CD4-positive, alpha-beta T cell treated with Interleukin-17A for 1 hour (primary cell): ENCODE measurements at places on chromosomes 7 and 10.

DNA sequence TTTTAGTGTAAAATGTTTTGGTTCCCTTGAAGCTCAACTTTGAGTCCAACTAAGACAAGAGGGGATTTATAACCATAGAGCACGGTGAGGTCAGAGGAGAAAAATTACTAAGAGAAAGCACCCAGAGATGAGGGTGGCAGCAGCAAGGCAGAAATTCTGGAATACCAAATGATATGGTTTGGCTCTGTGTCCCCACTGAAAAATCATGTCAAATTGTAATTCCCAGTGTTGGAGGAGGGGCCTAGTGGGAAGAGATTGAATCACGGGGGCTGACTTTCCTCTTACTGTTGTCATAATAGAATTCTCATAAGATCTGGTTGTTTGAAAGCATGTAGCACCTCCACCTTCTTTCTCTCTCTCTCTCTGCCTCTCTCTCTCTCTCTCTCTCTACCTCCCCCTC lies 19.4 kb upstream of the AKR1C1 start:
- DNase-seq = no peak

DNA sequence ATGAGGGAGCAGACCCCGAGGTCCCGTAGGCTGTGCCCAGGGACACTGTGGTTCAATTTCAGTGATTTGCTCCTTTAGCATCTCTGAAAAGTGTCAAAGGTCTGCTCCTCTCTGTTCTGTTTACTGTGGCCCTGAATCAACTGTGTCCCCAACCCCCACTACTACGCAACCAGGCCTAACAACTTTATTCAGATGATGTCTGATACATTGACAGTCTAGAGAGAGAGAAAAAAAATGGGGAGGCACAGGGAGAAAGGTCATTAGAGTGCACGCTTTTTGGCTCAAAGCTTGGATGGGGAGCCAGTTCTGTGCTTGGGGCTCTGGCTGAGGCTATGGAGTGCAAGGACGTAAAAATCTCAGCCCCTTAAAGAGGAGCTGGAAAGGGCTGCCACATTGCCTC lies 77.9 kb downstream of the FAM107B start:
- no peak for DNase-seq

DNA sequence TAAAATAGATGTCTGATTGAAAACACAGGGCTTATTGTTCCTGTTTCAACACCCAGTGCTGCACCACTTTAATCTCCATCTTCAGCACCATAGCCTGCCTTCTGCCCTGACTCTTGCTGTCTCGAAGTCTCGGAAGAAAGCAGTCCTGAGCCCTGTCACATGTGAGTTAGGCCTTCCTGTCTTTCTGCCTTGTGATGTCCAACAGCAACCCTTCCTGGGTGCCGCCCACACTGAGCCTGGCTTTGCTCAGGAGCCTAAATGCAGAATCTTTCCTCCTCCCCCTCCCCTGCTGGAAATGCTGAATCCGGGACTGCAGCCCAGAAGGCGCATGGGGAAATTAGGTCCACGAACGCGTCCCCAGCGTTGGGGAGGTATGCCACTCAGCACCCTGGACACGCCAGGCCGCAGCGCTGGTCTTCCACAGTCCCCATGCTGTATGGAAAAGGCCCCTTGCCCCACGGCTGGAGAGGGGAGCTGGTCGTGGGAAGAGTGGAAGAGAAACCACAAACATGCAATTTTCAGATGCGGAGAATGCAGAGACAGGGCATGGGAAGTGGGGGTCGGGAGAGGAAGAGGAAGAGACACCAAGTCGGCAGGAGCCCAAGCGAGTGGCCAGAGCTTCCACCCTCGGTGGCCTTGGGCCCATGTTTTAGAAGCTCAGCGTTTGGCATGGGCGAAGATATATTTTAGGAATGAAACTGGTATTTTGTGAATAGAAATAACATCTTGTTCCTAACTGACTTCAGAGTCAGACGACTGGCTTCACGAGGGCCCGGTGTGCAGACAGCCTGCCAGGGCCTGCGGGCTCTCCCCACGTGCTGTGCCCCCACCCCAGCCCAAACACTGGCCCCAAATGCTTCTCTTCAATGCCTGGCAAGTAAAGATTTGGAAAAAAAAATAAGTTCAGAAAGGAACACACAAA lies 656.1 kb upstream of the FOXK1 start:
- no peak for DNase-seq

DNA sequence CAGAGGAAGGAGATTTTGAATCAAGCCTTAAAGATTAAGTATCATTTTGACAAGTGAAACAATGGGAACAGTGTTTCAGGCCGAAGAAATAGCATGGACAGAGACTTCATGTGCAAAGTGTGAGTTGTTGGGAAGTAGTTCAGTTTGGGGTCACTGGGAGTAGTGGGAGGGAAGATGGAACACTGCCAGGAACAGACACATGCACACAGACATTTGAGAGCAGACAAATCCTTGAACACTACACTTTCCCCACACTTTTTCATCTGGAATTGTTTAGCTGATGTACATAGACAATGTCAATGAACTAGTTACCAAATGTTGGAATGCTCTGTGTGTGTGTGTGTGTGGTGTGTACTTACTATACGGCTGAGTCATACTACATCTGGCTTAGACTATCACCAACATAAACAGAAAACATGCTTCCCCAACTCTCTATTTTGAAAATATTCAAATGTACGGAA lies 52.4 kb upstream of the LRRC17 start:
- no peak for DNase-seq

- no peak for DNase-seq
Observed at GRCh38 chr7:152571068-152571467, 104.9 kb downstream of the XRCC2 start.

DNA sequence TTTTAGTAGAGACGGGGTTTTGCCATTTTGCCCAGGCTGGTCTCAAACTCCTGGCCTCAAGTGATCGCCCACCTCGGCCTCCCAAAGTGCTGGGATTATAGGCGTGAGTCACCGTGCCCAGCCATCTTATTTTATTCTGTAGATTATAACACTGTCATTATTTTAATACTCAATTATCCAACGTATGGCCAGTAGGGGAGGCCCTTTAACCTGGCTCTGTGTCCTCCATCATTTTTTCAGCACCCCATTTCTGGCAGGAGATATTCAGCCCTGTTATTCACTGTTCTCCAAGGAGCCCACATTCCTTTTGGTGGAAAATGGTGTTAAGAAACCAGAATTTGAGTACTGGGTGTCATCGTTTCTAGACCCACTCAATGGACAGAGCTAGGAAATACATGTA lies 31.5 kb downstream of the PDSS1 start:
- DNase-seq = no peak

DNA sequence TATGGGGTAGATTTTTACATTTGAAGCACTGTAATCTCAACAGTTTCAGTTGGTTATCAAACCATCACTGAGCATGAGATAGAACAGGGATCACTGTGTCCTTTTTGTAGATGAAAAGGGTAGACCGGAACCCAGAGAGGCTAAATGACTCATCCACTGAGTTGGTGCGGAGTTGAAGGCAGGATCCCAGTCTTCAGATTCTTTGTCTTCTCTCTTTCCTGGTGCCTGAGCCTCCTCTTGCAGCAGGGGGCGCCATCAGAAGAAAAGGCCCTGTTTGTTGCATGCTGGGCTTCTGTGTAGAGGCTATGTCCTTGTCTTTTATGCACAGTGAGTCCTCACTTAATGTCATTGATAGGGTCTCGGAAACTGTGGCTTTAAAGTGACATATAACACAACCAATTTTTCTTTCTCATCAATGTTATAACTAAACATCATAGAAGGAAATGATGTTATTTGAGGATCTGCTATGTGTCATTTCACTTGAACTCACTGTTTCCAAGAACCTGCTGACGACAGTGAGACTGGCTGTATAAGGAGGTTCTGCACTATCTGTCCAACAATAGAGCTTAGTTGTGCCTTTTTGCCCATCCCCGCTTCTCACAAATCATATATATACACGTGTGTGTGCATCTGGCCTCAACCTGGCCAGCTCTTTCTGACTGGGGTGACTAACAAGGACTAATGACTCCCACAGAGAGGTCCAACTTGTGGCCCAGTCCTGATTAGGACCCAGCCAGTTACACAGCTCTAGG lies 14.3 kb downstream of the ZNF282 start:
- DNase-seq = peak; percentile 63

DNA sequence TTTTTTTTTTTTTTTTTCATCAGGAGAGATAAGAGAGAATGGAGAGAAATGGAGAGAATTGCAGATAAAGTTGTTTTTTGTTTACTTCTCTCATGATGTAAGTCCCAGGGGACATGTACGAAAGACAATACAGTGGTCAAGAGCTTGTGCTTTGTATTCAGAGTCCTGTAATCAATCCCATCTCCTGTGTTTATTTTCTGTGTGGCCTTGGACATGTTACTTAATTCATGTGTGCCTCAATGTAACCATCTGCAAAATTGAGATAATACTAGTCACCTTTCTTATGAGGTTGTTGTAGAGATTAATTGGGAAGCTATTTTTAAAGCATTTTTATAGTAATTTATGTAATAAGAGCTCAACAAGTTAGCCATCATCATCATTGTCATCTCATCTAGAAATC lies 117.5 kb downstream of the CDK14 start:
- DNase-seq = no peak

DNA sequence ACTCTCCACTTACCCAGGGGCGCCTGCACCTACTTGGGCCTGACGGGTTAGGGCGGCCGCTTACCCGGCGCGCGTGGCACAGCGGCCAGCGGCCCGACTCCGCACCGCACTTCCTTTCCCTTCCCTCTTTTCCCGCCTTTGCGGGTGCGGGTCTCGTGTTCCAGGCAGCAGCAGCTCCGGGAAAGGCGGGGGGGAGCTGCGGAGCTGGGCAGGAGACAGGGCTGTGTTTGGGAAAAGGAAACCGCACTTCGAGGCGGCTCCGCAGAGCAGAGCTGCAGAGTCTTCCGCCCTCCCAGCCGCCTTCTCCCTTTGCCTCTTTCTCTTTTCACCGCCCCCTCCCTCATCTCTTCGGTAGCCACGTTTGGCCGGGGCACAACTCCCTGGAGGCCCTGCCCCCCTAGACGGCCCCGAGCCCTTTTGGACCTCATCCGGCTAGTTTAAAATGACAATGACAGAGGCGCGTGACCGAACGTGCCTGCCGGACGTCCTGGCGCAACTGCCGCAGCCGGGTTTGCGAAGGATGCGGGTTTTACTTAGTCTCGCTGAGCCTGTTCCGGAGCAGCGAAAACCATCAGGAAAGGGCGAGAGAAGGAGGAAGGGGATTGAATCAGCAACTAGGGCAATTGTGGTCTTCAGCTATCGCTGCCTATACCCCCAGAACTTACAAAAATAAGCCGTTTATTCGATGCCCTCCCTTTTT lies 7.9 kb upstream of the PAX2 start:
- DNase-seq = no peak

- no peak for DNase-seq
Observed at GRCh38 chr10:121369616-121370015, 228.6 kb downstream of the FGFR2 start.

DNA sequence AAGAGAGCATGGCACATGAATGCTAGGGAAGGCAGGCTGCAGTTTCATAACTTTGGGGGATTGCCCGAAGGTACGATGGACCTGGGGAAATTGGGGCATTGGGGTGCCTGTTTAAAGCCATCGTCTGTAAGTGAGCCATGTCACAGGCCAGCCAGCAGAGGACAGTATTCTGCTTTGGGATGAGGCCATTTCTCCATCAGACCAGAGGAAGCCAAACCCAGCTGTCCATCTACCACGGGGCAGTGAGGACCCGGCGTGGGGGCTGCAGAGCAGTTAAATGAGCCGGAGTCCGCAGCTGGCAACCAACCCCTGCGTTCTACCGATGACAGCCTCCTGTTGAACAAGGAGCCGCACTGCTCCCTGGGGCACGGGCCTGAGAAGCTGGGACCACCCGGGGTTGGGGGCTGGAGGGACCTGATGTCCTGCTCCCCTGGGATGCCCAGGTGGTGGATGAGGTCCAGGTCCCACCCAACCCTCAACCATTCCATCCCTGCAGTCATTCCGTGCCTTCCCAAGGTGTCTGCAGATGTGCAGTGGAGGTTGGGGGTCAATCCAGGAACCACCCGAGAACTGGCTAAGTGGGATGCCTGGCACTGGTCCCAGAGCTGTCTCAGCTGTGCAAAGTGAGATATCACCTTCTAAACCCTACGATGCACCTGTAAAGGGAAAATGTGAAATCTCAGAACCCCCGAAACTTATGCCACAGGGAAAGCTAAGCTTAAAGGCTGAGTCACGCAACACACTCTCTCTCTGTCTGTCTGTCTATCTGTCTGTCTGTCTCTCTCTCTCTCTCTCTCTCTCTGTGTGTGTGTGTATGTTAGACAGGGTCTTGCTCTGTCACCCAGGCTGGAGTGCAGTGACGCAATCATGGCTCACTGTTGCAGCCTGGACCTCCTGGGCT lies 12.1 kb upstream of the RHBDD2 start:
- DNase-seq = peak; percentile 62

GRCh38 chr10:95217476-95217875 lies 23.4 kb downstream of the ACSM6 start:
- DNase-seq = no peak

DNA sequence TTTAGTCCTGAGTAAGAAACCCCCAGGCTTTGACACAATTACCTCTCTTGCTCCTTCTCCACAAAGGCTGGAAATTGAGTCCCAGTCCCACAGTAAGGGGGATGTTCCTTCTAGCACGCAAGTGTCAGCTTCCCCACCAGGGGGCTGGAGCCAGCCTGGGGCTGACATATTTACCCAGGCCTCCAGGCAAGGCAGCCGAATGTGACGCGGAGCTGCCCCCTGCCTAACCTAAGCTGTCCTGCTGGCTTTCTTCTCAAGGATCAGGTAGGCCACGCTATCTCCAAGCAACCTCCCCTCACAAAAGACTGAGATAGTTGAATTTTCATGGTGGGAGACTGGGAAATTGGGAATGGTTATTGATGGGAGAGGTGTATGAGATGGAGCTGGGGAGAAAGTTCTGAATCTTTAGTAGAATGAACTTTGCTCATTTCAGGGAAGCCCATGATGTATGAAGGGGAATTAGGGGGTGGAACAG lies 19.2 kb upstream of the BMPER start:
- DNase-seq = no peak

- no peak for DNase-seq
Observed at GRCh38 chr10:6354168-6354772, 151.5 kb downstream of the PFKFB3 start.

DNA sequence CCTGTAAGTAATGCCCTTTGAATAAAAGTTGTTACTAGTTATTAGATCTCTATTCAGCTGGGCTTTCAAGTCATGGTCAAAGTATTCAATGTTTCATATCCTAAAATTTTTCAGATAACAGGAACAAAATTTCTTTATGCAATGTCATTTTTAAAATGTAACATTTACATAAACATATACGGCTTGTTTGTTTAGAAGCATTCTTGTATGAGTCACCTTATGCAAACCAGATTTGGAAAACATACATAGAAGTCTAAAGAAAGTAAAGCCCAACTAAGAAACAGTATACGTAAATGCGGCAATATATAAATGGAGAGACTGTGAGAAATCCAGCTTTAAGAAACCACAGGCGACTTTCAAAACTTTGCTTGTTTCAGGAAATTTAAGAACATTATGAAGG lies 10.5 kb downstream of the TMEM168 start:
- no peak for DNase-seq

DNA sequence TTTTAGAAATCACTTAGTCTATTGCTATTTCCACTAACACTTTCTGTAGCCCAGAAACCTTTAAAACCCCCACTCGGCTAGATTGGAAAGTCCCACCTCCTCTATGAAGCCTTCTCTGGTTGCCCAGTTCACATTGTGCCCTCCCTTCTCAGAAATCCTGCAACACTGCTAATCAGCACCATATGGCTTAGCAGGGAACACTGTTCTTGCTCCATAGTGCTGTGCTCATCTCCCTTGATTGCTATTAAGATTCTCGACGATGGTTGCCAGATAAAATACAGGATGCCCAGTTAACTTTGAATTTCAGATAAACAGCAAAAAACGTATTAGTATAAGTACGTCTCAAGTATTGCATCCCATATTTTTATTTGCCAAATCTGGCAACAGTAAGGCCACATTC lies 40.1 kb upstream of the XPNPEP1 start:
- DNase-seq = no peak
